GM23248 (cell line): ENCODE measurements at places on chromosomes 1 and 21. TPM values are rescaled to one million over a fixed set of nuclear protein-coding genes. Genes with fewer than 3 reads are reported as not detected.

GRCh38 chr1:70353601-70354331 is 756 bp downstream of the ANKRD13C start:
- DNase-seq = peak; percentile 84

GRCh38 chr1:6245086-6245868 is 1.3 kb downstream of the HES3 start:
- peak; percentile 92 for DNase-seq

DNA sequence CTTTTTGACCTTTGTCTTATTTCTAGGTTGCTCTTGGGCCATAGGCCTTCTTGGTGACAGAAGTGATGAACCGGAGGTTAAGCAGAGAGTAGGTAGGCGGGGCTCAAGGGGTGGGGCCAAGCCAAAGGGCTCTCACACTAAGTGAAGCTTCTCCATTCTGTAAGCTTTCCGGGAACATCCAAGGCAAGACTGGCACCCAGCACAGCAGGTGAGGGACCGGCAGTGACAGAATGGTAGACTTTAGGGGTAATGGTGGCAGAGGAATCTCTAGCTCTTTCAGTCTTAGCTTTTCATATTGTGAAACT is at the start of gene TNFAIP8L2:
Gene TNFAIP8L2 (plus strand): TSS at position 135 of the 305 bp plus-strand sequence. CDS start 2,049 bp downstream, outside the sequence.
- DNase-seq = no peak

DNA sequence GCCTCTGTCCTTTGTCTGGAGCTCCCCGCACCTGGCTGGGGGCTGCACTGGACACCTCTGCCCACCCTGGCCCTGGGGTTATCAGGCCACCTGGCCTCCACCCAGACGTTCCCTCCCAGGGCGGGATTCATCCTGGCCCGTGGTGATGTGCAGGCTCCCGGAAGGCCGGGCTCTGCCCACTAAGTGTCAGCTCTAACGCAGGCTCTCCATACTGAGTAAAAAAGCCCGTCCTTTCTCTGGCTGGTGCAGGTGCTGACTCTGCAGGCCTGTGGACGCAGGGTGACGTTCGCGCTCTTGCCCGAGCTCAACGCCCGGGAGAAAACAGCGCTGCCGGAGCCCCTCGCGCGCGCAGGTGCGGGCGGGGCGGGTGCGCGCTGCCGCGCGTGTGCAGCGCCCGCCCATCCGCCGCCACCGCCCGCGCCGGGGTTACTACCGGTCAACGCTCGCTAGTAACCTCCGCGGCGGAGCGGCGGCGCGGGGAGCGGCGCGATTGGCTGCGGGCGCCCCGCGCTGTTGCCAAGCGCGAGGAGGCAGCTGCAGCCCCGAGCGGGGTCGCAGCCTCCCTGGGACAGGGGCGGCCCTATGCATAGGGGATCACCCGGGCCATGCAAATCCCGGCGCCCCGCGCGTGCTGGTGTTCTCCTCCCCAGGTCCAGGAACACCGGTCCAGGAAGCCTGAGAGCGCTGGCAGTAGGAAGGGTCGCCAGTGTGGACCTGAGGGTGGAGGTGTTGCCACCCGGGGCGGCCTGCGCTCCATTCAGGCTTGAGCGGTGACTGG is 15.7 kb downstream of the ABCG1 start:
- peak; percentile 58 for DNase-seq

- DNase-seq = peak; percentile 43
Observed at GRCh38 chr1:33848205-33848937, 15.5 kb upstream of the HMGB4 start.

DNA sequence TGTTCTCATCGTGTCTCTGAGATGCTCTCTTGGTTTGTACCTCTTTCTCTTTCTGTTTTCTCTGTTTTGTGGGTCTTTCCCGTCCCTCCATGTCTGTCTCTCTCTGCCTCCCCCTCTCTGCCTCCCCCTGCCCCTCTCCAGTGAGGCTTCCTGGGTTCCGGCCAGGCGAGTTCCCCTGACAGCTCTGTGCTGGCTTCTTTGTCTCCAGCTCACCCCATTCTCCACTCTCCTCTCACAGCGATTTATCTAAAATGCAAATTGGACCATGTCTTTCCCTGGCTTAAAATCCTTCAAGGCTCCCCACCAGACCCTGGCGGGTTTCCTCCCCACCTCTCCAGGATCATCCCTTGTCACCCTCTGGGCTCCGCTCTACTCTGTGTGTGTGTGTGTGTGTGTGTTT is 202.4 kb upstream of the POU3F1 start:
- DNase-seq = no peak

DNA sequence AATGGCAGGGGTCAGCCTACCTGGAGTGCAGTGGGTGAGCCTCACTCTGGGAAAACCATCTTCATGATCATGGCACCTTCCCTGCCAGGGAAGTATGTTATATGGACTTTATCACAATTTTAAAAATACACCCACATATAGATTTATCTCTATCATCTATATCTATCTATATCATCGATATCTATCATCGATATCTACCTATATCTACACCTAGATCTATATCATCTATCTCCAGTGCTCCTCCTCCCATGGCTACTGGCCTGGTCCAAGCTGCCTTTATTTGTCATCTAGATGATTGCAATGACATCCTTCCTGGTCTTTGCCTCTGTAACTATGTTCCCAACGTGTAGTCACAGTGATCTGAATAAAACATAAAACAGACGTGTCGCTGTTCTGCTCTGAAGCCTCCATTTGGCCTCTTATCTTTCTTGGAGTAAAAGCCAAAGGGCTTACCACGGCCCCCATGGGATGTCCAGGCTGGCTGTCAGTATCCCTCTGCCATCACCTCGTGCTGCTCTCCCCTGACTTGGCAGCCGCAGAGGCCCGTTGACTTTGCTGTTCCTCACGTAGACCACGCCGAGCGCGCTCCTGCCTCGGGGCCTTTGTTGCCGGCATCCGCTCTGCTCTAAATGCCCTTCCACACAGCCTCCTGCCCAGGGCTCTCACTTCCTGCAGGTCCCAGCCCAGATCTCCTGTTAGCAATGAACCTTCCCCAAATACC is 20.6 kb upstream of the KIF26B start:
- no peak for DNase-seq

DNA sequence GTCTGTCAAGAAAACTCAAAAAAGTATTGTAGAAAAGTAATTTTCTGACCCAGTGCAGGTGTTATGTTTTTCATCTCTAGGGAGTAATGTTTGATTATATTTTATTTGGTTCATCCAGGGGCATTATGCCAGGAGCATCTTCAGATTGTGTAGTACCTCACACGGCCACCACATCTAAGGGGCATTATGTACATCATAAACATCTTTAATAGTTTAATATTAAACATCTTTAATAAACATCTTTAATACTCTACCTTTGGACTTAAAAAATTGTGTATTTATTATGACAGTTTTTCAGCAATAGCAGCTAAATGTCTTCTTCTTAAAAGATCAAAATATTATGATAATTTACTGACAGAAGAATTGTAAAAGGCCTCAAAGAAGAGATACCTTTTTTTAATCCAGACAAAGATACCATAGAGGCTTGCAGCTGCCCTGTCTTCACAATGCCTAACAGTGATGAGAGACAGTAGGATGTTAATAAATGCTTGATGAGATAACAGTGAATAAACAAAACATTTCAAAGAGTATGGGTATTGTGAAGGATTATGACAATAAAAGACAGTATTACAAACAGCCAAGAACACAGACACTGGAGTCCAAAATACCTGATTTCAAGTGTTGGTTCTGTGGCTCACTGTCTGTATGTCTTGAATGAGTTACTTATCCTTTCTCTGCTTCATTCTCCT is 240.9 kb upstream of the ADGRL2 start:
- peak; percentile 57 for DNase-seq

- peak; percentile 86 for DNase-seq
Observed at GRCh38 chr1:207404849-207405525, 49.1 kb upstream of the CR2 start.

GRCh38 chr1:166153525-166154314 is 13.1 kb downstream of the FAM78B start:
- DNase-seq = no peak

DNA sequence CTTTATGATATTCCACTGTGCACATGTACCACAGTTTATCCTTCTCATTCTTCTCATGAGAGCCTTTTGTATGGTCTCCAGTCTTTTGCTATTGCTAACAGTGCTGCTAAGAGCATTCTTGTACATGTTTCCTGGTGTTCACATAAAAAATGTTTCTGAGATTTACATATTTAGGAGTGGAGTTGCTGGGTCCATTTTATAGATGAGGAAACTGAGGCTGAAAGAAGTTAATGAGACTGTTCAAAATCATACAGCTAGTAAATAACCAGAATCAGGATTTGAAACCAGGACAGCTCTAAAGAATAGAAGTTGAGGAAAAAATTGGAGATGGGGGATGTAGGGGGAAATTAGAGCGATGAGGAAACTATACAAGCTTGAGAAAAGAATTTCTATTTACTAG is 27.8 kb upstream of the RGS16 start:
- DNase-seq = no peak

The NLRP3 gene
- total RNA-seq = 0.76 and 2.3 TPM in 2 replicates

The SLC6A9 gene
- 20.6 and 22.2 TPM in 2 replicates for total RNA-seq

The AADACL3 gene
- not detected in 2 replicates for total RNA-seq

The S100A5 gene
- not detected in 2 replicates for total RNA-seq

The CD48 gene
- not detected in 2 replicates for total RNA-seq

The BGLAP gene
- total RNA-seq = not detected in 2 replicates

The TFF3 gene
- total RNA-seq = not detected in 2 replicates

The NPHS2 gene
- total RNA-seq = not detected in 2 replicates

The NR0B2 gene
- not detected in 2 replicates for total RNA-seq

The RHEX gene
- total RNA-seq = not detected in 2 replicates

The SESN2 gene
- total RNA-seq = 57.8 and 58.4 TPM in 2 replicates
